ENCODE measurements at places on chromosomes 5 and 9.

- DNase-seq, result peak; percentile 89
Observed at GRCh38 chr9:133683586-133684120, 47.5 kb downstream of the DBH start.

DNA sequence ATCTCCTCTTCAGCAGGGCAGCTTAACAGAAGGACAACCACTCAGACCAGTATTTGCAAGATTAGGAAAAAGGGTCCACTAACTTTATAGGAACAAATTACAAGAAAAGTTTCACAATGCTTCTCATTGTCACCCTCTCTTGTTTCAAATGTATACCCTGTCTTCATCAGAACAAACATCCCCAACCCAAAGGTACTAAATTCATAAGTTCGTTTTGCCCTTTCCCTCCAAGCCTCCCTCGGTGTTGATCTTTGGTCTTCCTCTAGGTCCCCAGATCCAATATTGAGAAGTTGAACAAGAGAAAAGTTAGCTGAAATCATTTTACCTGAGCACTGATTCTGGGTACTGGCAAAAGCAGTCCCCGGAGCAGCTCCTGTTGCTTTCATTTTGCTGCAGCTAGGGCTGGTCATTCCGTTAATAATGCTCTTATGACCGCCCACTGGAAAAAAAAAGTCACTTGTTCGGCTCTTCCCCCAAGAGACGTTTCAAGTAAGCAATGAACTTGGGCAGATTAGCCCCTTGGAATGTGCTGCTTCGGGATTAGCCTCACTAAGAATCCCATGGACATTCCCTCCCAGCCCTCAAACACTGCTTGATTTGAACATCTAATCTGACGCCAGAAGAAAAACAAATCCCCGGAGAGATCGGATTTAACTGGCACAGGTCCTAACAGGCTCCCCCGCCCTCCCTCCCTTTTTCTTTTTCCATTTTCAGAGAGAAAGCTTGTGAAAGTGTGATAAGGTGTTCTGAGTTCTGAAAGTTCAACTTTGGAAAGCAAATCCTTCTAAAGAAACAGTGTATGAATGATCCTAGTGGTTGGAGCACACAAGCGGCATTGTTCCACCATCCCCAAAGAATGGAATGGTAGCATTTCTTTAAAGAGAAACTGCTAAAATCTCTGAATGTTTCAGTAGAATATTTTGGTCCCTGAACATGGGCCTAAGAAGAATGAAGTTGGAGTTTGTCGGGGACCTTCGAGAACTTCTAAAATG, 252.5 kb downstream of the TRPM3 start:
- no peak for DNase-seq

GRCh38 chr5:6315580-6315979, 62.8 kb downstream of the MED10 start:
- DNase-seq, result no peak

GRCh38 chr9:118457171-118458000, 753.2 kb downstream of the TLR4 start:
- no peak for DNase-seq

DNA sequence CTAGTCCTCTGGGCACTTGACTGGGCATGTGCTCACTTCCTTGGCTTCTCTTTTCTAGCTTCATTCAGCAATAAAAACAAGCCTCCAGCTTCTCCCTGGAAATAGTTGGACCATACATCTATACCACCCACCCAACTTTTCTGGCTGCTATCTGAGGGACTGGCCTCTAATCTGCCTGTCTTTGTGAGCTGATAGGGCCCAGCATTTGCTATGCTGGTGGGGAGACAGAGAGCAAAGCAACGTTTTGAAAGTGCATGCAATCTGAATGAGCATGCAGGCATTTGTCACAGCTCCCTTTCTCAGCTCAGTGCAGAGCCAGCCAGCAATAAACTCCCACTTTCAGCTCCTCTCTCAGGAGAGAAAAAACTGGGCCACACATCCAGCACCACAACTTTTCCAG, 50.7 kb upstream of the ISOC1 start:
- no peak for DNase-seq

GRCh38 chr9:74609671-74610405, 112.7 kb downstream of the RORB start:
- DNase-seq, result no peak

DNA sequence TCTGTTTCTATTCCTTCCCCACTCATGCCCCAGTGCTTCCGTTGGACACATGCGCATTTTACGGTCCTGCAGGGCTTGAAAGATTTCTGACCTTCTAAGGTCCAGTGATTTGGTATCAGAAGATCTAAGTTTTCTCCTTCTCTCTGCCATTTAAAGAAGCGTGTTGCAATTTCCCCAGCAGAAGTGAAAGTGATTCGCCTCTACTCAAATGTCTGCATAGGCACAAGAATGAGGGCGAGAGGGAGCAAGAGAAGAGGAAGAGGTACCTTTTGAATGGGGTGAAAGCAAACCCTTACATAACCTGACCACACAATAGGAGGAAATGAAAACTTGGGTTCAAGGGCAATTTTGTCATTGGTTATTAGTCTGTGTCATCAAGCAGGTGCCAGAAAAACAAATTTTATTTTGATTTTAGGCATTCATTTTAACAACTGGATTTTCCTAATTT, 31.7 kb upstream of the NR3C1 start:
- DNase-seq, result peak; percentile 13

GRCh38 chr5:112878101-112878500, 17.0 kb downstream of the SRP19 start:
- no peak for DNase-seq

GRCh38 chr9:113477058-113477457, 13.5 kb downstream of the RGS3 start:
- no peak for DNase-seq

- DNase-seq, result no peak
Observed at GRCh38 chr9:7935681-7936080, 136.1 kb upstream of the DMAC1 start.

- DNase-seq, result peak; percentile 65
Observed at GRCh38 chr9:35820076-35820475, 5.2 kb upstream of the HINT2 start.

DNA sequence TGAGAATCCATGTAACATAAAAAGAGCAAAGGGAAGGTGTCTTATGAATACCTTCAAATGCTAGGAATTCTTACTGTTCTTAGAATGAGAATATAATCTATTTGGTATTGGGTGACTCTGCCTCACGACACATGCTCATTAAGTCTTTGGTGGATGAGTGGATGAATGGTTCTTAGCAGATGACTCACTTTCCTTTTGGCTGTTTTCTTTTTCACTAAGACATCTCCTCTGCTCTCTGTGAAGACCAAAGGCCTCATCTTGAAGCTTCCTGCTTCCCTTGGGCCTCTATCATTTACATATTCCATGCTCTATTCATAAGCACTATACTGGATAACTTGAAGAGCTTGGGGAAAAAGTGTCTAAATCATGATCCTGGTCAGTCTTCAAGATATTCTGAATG, 468.1 kb downstream of the SPATA31D1 start:
- DNase-seq, result peak; percentile 17

DNA sequence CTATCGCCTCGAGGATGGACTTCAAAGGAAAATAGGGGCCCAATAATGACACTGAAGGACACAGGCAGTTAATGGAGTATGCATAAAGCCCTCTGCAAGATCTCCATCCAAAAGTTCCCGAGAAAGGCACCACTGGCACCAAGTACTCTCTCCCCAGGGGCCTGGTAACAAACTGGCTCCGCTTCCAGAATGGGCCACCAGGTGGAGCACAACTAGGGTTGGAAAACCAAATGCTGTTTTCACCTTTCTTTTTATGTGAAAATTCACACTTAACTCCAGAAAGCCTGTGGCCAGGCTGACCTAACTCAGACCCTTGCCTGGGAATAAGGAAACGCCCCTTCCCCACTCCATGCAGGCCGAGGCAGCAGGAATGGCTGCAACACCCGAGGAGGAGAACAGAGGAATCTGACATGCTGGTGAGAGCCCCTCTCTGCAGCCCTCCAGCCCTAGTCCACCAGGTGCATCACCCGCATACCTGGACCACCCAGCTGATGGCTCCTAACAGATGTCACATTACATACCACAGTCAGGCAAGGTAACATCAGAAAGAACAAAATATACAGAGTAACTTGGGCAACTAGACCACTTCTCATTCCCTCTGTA, 42.8 kb downstream of the CAMSAP1 start:
- peak; percentile 73 for DNase-seq

GRCh38 chr5:1119312-1119831, 7.5 kb upstream of the SLC12A7 start:
- DNase-seq, result no peak

- no peak for DNase-seq
Observed at GRCh38 chr9:1938675-1939170, 76.4 kb upstream of the SMARCA2 start.

- DNase-seq, result no peak
Observed at GRCh38 chr9:89405826-89406225, 87.5 kb downstream of the SECISBP2 start.

DNA sequence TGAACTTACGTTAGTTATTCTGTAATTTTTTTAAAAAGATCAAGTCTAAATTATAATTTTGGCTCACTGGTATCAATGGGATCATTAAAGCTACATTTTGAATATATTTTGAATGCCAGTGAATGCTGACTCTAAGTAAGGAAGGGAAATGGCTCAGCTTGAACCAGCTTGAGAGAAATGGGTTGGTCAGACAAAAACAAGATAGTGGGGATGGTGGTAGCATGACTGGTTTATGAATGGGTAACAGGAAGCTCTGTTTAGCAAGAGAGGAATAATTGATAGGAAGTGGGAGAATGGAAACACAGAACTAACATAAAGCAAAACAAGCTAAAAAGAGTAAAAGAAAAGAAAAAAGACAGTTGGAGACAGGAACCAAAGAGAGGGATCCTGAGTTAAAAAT, 220.2 kb downstream of the ADAMTS6 start:
- no peak for DNase-seq

DNA sequence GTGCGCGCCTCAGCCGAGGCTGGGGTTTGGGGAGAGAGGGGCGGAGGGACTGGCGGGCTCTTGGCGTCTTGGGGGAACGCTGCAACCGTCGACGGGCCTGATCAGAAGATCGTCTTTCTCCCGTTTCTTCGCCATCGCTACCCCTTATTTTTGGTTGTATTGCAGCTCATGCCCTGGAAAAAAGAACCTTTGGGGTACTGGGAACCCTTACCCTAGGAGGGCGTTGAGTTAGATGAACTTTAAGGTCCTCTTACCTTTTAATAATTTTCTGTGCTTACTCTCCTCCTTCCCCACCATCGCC, 719 bp downstream of the PAIP2 start:
- DNase-seq, result no peak

DNA sequence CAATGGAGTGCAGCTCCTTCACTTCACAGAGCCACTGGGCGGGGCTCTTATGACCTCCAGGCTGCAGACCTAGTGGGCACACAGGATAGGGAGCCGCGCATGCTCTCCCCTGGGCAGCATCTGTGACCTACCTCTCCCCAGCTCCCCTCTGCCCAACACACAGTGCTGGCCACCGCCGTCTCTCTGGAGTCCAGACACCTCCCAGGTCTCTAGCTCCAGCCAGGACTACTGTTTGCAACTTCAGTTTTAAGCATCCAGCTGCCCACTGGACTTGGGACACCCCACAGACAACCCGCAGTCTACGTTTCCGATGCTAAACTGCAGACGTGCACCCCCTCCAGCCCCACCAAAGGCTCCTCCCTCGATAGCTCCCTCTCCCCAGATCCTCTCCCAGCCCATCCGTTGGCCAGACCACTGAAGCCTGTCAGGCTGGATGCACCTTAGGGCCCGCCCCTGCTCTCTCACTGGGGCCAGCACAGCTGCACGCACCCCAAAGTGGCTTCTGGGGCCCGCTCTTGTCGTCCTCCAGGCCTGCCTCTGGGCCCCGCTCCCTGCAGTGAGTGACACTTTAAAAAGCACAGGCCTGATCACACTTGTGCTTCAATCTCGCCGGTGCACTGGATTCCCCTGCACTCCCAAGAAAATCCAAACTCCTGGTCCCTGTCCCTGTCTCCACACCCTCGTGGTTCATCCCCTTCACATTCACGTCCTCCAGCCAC, 11.3 kb downstream of the FLT4 start:
- DNase-seq, result no peak

DNA sequence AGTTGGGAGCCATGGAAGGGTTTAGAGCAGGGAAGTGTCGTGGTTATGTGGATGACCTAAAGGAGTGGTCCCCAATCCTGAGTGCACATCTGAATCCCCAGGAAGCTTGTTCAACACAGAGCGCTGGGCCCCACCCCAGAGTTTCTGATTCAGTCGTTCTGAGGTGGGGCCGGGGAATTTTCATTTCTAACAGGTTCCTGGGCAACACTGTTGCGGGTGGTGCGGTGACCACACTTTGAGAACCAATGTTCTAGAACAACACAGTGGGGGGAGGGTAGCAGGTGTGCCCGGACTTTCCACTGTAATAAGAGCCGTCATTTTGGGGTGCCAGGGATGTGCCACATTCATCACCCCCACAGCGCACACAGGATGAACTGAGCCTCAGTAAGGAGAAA, 39.3 kb downstream of the DUSP1 start:
- no peak for DNase-seq

- no peak for DNase-seq
Observed at GRCh38 chr5:125088522-125089105, 342.2 kb upstream of the ZNF608 start.

GRCh38 chr9:109442716-109443115, 55.4 kb downstream of the PTPN3 start:
- DNase-seq, result no peak

- DNase-seq, result no peak
Observed at GRCh38 chr9:134922932-134923240, 5.2 kb upstream of the FCN1 start.

GRCh38 chr5:133063965-133064364, 12.2 kb downstream of the HSPA4 start:
- DNase-seq, result no peak

DNA sequence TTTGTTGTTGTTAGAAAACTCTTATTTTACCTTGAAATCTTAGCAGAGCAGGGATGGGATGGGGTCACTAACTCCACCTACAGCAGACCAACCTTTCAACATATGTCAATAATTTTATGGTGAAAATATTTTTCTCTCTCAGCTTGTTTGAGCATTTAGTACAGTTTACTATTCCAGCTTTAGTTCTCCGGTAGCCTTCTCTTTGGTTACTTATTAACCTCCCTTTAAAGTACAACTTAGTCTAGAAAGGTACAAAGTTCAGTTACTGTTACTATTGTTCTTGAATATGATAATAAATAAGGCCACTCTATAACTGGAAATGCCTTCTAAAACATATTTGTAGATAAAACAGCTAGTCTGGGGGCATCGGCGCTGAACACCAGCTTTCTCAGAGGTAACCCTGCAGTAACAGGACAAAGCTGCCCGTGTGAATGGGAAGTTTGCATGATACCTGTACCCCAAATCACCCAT, 233.3 kb downstream of the PCSK1 start:
- no peak for DNase-seq

GRCh38 chr9:69945671-69946141, 97.9 kb upstream of the MAMDC2 start:
- DNase-seq, result no peak

DNA sequence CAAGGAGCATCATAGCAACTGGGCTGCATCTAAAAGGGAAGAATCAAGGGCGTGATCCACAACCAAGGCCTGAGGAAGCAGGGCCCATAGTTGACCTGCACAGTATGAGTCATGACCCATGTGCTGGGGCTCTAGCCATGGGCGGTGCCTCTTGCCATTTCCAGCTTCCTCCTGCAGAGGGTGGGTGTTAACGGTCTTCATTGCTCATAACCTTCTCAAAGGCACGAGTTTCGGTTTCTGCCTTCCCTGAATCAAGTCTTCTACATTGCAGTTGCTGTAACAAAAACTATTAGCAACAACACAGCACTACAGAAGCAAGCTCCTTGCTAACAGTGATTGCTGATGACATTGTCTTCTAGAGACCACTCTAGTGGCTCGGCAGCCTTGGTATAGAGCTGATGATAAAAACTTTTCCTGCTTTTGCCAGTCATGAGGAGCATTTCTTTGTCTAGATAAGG, 66.9 kb downstream of the CTSL start:
- no peak for DNase-seq

Measured in hepatic stellate cell (primary cell).